Kidney capillary endothelial cell (primary cell): ENCODE measurements at places on chromosomes 1 and 21.

DNA sequence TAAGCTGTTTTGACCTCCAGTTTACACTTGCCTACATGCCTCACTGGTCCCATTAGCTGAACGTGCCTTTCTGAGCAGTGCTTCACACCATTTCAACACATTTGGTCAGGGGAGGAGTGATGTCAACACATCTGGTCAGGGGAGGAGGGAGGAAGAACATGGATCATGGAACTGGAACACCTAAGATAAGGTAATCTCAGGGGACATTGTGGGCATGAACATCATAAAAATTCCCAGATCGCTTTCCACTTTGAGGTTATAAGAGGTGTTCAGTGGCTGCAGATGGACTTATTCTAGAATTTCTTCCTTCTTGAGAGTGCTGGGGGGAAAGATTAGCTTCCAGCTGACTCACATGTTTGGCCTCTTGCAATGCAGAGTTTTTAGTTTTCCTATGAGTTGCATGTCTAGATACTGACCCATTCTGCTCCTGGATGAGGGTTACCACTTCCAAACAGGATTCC is 2.0 kb downstream of the QSOX1 start:
- DNase-seq, result no peak

- DNase-seq, result no peak
These were observed 3.9 kb downstream of the CLK2 start for GRCh38 chr1:155269381-155269780.

DNA sequence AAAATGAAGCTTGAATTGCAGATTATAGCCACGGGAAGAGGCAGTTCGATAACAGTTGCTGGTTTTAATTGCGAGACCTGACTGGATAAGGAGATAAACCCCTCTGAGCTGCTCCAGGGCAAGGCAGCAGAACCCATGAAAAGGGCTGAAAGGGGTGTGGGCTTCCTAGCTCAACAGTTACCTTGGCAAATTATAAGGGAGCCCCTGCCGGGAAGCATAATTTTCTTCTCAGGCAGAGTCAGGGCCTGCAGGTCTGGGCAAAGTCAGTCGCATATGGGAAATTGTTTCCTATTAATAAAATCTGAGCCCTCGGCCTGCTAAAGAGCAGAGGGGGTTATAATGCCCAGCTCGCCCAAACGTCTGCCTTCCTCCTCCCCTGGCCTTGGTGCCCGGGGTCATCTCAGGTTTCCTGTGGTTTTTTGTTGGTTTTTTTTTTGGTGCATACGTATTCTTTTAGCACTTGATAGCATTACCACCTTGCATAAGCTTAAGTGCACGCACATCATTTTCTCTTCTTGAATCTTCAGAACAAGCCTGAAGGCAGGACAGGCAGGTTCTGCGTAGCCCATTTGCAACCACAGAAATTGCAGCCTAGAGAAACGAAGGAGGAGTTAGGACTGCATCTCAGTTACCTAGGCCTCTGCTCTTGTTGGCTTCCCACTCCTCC is 33.9 kb upstream of the SELENON start:
- no peak for DNase-seq

DNA sequence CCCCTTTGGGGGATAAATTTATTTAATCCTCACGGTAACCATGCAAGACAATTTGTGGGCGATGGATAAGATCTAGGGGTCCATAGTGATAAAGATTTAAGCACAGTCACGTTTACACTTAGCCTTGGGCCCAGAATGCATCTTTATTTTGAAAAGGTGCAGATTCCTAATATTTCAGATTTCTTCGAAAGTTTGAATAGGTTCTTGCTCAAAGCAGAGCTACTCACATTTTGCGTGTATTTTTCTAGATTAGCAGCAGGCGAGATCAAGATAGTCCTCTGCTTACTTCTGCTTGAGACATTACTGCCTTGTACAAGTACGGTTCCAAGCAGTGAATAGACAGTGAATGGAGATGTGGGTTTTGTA is 647 bp downstream of the TSEN15 start:
- no peak for DNase-seq

DNA sequence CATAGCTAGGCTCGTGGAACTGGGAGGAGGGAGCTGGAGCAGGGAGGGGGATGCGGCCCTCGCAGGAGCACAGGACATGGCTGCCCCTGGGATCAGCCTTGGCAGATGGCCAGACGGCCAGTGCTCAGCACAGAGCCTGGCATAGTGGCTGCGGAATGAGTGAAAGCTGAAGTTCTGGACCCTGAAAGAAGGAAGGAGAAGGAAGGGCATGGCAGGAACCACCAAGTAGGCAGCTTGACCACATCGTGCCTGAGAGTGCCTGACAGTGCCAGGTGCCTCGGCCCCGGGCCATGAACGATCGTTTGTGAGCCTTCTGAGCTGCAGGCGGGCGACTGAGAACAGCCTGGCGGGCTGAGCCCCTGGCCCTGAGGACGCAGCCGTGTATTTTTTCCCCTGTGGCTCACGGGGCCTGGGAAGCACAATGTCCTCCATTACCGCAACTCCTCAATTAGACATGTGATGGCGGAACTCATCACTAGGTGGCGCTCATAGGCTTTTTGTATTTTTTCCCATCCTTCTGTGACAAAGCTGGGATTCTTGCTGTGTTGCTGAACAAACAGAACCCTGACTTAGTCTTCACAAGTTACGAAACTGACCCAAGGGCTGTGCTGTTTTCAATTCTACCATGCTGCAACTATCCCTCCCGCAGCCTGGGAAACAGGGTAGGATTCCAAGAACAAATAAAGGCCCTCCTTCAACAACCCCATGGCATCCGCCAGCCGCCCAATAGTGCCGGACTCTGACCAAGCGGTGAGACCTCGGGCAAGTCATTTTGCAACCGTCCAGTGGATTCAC is 29.9 kb upstream of the TMEM61 start:
- peak; percentile 72 for DNase-seq

DNA sequence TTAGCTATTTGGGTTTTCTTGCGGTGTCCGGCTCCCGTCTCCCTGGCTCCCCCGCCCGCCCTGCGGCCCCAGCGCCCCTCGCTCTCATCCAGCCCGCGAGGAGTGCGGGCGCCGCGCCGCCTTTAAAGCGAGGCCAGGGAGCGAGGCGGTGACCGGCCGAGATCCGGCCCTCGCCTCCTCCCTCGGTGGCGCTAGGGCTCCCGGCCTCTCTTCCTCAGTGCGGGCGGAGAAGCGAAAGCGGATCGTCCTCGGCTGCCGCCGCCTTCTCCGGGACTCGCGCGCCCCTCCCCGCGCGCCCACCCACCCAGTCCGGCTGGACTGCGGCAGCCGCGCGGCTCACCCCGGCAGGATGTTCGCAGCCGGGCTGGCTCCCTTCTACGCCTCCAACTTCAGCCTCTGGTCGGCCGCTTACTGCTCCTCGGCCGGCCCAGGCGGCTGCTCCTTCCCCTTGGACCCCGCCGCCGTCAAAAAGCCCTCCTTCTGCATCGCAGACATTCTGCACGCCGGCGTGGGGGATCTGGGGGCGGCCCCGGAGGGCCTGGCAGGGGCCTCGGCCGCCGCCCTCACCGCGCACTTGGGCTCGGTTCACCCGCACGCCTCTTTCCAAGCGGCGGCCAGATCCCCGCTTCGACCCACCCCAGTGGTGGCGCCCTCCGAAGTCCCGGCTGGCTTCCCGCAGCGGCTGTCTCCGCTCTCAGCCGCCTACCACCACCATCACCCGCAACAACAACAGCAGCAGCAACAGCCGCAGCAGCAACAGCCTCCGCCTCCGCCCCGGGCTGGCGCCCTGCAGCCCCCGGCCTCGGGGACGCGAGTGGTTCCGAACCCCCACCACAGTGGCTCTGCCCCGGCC is 492 bp downstream of the HLX start:
- no peak for DNase-seq
